Transverse colon (tissue), 4 donors: ENCODE measurements at places on chromosomes 6 and 20. TPM values are rescaled to one million over a fixed set of nuclear protein-coding genes. Genes with fewer than 3 reads are reported as not detected.

The PDE7B gene
- 2.1 TPM for total RNA-seq

The MACROD2 gene
- total RNA-seq: 10.1 TPM

The SPATS1 gene
- not detected for total RNA-seq

The LGSN gene
- total RNA-seq: 2.4 TPM

The C6orf132 gene
- 26.1 TPM for total RNA-seq
